ENCODE measurements at places on chromosomes 11 and 22.

GRCh38 chr11:101082813-101083212, 46.8 kb downstream of the PGR start:
- DNase-seq: no peak

- DNase-seq: no peak
Measured at GRCh38 chr22:37547251-37547741, 13.0 kb upstream of the CDC42EP1 start.

- no peak for DNase-seq
Measured at GRCh38 chr11:116786326-116786725, 1.5 kb downstream of the ZPR1 start.

- DNase-seq: no peak
Measured at GRCh38 chr22:50730941-50731661, 6.9 kb upstream of the ACR start.

- no peak for DNase-seq
Measured at GRCh38 chr11:117980280-117980679, 5.9 kb upstream of the IL10RA start.

DNA sequence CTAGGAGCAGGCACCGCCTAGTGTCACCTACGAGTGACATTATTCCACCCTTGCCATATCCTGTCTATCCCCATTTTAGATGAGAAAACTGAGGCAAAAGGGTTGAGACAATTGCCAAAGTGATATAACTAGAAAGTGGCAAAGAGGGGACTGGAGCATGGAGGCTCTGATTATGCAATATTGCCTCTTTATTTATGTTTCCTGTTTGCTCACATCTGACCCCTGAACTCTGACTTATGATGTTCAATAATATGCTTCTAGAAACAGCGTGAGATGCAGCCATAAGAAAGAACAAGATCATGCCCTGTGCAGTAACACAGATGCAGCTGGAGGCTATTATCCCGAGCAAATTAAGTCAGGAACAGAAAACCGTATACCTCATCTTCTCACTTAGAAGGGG, 7.7 kb downstream of the ELF5 start:
- DNase-seq: no peak

DNA sequence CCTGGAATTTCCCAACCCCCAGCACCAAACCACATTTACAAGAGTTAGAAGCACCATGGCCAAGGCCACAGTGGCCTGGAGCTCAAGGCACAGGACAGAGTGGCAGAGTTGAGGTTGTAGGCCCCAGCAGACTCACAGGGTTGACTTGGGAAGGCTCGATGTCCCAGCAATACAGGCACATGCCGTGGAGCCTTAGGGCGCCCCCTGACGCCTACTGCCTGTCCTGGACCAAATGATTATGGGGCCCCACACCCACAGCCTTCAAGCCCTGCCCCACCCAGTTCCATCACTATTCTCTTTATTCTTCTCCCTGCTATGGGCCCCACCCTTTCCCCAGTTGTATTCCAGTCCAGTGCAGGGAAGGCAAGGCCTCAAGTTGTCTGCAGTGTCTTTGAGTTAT, at the start of gene CCDC179:
Gene CCDC179, minus strand, starts transcription at position 234 of the 400 bp plus-strand sequence. Its CDS starts 53 bp downstream, at position 181.
- DNase-seq: no peak

- no peak for DNase-seq
Measured at GRCh38 chr22:25930083-25930482, 188.1 kb downstream of the MYO18B start.

- DNase-seq: peak; percentile 67
Measured at GRCh38 chr11:61061081-61061826, 41.0 kb upstream of the CD5 start.

- DNase-seq: no peak
Measured at GRCh38 chr11:63558459-63559157, 4.6 kb downstream of the PLAAT2 start.

DNA sequence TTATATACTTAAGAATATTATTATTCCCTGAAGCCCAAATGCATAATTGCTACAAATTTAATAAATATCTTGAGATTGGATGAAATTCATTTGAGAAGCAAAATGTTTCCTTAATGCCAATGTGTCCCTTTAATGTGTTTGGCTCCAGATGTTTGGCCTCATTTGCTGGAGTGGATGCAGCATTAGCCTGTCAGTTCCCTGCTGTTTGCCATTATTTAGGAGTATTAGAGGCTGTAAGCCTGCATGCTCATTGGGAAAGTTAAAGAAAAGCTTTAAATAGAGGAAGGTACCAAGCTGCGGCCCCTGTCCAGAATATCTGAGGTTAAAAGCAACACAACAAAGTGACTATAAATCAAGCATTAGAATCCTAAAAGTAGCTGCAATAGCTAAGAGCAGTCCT, 54.8 kb upstream of the PITPNB start:
- no peak for DNase-seq

DNA sequence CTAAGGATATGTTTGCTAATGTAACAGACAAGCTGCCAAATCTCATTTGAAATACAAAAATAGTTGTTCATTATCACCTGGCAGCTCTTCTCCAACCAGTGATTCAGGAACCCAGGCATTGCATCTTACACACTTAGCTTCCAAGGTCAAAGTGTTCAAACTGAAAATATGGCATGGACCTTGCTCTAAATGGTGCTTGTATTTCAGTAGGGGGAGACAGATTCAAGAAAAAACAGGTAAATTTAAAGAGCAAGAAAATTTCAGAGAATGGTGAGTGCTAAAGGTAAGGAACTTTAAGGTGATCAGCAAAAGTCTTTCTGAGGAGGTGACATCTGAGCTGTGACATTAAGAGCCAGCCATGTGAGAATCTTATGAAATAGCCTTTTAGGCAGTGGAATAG, 82.8 kb upstream of the E2F8 start:
- peak; percentile 12 for DNase-seq

- no peak for DNase-seq
Measured at GRCh38 chr11:128318856-128319474, 268.4 kb downstream of the ETS1 start.

GRCh38 chr22:37008365-37008764, 10.9 kb downstream of the TST start:
- no peak for DNase-seq

DNA sequence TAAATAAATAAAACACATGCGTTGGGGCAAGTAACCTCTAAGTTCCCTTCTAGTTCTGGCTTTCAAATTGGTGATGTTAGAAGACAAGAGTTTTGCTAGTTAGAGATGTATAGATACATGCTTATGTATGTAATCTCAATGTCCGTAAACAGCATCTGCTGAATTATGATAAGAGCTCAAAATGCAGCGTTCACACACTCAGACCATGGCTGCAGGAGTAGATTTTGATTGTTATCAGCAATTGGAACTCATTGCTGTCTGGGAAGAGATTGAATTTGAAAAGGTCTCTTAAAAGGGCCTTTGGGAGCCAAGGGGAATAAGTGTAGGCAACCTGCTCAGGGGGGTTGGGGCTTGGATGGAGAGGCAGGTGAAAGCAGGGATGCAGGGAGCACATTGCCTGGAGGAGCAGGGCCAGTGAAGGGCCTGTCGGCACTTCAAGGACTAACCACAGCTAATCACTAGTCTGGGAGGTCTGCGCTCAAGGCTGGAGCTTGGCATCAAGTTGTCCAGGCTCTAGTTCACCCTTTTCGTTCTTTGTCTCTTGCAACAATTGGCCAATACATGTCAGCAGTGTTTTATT, 2.7 kb upstream of the RAG1 start:
- DNase-seq: no peak

GRCh38 chr11:64007160-64007628, 21.0 kb downstream of the OTUB1 start:
- no peak for DNase-seq

DNA sequence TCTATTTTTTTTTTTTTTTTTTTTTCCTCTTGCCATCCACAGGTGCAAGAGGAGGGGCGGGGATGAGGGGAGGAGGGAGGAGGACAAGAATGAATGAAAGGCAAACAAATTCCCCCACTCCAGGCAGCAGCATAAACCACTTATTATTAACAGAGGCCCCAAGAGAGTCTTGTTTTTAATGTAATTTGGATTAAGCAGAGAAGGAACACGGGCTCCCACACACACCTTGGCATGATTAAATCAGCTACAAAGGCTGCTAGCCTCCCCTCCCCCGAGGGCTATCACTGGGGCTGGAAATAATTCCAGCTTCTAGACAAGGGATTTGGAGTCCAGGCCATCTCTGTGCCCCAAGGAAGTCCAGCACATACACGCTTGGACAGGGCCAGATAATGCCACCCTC, 93.4 kb upstream of the DRD2 start:
- DNase-seq: no peak

DNA sequence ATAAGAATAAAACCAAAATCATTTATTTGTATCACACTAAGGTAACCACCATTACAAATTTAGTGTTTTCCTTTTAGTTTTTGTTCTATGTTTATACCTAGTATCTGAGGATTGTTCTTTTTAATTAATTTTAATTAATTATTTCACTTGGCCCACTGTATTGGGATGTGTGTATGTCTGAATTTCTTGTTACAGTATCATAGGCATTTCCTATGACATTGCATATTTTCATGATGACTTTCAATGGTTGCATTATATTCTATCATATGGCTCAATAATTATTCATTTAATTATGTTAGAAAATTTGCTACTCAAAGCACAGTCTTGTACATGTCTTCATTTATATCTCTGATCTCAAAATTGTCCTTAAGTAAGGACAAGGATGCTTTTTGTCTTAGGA, 41.0 kb downstream of the C11orf71 start:
- DNase-seq: no peak

DNA sequence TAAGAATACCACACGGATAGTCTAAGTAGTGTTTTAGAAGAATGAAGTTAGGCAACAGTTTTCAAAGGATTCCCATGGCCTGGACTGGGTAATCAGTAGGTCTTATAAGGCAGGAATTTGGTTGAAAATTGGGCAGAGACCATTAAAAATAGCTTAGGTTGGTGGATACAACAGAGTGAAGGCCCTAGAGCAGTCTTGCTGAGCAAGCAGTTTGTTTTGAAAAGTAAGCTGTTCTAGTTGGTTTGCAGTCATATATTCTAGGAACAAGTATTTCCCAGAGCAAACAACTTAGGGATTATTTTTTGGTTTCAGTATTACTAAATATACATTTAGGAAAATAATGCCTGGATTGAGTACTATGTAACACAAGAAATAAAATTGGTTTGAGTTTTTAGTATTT, 64.8 kb downstream of the MUC15 start:
- no peak for DNase-seq

DNA sequence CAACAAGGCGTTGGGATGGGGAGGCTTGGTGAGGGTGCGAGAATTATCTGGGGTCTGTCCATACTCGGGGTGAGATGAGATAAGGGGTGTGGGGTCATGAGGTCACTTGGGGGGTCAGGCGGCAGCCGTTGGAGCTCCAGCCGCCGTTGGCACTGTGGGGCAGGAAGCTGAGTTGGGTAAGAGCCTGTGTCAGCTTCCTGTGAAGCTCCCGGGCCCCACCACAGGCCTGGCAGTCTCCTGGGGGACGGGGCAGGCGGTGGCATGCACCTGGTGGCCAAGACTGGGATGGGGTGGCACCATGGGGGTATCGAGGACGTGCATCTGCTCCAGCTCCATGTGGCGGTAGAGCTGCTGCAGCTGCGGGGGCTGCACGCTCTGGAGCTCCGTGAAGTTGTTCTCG, 7.1 kb upstream of the MYBPC3 start:
- DNase-seq: no peak

DNA sequence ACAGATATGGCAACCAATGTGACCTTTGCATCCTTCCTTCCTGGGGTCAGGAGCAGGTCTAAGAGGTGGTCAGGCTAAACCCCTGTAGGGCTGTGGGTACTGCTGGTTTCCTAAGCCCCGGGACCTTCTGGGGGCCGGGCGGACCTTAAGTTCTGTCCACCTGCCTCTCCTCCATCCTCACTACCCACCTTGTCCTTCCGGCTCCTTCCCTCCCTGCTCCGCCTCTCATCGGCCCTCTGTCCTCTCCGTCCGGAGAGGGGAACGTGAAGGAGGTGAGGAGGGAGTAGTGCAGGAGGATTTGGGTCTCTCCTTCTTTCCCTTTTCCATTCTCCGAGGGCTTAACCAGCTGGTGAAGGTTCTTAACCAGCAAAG, 28.3 kb upstream of the PARVB start:
- DNase-seq: no peak

DNA sequence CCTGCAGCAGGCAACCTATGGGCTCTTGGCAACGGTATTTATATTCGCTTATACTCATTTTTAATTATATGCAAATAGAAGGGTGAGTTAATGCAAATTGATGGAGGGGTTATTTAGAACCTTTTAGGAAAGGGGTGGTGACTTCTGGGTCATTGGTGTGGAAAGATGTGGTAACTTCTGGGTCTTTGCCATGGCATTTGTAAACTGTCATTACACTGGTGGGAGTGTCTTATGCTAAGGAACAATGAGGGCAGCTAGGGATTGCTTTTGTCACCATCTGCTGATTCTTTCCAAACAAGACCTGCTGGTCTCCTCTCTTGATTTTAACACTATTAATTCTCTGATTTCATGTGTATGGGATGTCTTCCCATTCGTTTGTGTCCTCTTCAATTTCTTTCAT, 11.7 kb upstream of the KAT5 start:
- DNase-seq: no peak

GRCh38 chr11:76602431-76602861, 68.1 kb downstream of the LRRC32 start:
- no peak for DNase-seq

GRCh38 chr11:77252555-77253270, 48.8 kb downstream of the GDPD4 start:
- DNase-seq: no peak

- no peak for DNase-seq
Measured at GRCh38 chr11:5300251-5300650, 1.5 kb downstream of the OR51B4 start.

DNA sequence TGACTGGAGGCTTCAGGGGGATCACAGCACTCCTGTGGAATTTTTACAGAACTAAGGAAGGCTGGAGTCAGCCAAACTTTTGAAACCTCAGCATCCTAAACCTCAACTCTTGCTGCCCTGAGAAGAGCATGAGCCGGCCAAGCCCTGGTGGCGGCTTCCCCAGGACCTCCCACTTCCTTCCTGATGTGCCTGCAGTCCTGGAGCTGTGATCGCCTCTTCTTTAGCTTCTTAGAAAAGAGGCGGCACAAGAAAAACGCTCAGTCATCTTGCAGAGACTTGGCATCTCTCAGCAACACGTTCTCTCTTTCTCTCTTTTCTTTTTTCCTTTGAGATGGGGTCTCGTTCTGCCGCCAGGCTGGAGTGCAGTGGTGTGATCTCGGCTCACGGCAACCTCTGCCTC, 40.4 kb upstream of the AMPD3 start:
- no peak for DNase-seq

DNA sequence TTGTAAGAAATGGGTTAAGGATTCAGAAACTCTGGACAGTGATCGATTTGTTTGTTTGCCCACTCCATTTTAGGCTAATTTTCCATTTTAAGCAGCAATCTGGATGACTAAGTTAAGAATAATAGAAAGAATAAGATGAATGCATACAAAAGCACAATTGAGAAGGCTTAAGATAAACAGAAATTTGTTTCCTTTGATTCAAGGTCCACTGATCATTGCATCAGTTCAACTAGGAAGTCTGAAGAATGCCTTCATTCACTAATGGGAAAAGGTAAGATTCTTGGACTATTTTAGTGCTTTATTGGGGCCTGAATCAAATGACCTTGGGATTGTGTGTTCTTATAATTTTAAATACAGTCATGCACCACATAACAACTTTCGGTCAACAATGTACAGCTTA, 140.8 kb downstream of the CADM1 start:
- no peak for DNase-seq

GRCh38 chr11:103055221-103055890, 36.6 kb downstream of the DCUN1D5 start:
- DNase-seq: peak; percentile 42

Measured in MCF 10A (cell line).